Choroid plexus epithelial cell (primary cell): ENCODE measurements at places on chromosomes 4 and X.

GRCh38 chrX:47093248-47093647, 15.0 kb downstream of the RGN start:
- DNase-seq = peak; percentile 67

- DNase-seq = no peak
Observed at GRCh38 chr4:71635139-71635748, 148.6 kb downstream of the GC start.

GRCh38 chr4:7786517-7786916, 153.1 kb downstream of the AFAP1 start:
- DNase-seq = no peak

DNA sequence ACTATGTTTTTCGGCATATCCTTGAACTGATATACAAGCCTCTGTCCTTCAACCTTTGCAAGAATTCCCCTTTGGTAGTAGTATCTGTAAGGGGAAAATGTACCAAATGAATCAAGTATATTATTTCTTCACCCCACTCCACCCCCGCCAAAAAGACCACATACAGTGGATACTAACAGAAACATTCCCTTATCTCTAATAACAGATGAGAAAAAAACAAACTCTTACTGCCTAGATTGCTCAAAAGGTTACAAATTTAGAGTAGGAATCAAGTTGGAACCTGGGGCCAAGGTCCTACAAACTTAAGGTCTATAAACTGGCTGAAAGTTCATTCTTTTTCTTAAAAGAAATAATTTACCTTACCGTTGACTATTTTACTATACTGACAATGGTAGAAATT, 45.0 kb downstream of the NOCT start:
- no peak for DNase-seq

GRCh38 chr4:168720396-168720900, 223.6 kb downstream of the PALLD start:
- DNase-seq = no peak

DNA sequence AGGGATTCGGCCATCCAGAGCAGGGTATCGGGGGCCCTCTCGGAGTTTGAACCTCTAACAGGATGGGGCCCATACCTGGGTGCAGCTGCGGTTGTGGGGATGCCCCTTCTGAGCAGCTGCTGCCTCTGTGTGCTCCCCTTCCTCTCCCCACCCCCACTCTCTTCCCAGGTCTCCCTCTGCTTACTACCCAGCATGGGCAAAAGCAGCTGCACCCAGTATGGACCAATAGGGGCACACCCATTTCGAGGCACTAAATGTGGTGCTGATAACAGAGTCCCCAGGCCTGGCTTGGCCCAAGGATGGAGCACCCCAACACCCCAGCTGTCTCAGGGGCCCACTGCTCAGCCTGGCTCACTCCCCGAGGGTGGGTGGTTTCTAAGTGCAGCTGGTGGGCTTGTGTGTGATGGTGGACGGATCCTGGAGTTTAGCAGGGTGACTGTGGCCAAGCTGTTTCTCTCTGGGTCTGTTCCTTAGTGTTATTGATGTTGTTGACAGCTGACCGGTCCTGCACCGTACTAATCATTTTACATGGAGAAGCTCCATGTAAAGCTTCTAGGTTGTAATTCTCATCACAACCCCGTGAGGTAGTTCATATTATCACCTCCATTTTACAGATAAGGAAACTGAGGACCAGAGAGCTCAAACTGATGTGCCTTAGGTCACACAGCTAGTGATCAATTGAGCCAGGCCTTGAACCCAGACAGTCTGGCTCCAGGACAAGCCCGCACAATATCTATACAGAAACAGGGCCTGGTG, 13.1 kb upstream of the KIAA0232 start:
- no peak for DNase-seq

DNA sequence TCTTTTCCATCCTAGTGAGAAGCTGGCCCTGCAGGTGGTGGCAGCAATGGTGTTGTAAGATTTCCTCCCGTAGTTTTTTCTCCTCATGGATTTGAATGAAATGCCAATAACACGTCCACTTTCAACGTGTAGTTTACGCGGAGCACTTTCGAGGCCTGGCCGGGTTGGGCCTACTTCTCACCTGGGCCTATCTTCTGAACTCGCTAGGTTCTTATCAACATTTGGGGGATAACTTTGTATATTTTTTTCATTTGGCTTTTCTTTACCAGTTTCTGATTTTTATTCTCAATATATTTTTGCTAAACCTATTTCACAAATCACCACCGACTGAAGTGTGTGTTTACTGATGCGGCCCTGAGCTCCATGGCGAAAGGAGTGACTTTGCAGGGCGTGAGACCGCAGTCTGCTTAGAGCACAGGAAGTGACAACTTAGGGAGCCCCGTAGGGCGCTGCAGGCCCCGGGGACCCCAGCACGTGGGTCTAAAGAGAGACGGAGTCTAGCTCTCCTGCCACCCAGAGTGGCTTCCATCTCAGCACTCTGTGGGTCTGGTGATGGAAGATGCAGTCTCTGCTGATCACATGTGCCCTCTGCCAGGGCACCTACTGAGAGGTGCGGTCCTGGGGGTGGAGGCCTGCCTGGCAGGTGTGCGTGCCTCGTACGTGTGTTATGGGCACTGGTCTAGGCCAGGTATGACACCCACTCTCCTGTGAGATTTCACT, 29.1 kb downstream of the NELFA start:
- DNase-seq = no peak

GRCh38 chr4:26474551-26474950, 15.7 kb downstream of the CCKAR start:
- DNase-seq = no peak

DNA sequence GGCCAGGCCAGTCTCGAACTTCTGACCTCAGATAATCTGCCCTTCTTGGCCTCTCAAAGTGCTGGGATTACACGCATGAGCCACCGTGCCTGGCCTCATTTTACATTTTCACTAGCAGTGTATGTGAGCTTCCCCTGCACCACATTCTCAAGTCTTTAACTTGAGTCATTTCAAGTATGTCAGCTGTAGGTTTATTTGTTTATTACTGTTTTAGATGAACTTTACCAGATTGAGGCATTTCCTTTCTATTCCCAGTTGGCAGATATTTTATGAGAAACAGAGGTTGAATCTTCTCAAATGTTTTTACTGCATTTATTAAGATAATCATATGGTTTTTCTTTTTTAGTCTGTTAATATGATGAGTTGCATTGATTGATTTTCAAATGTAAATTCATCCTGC, 114.6 kb upstream of the SH3RF1 start:
- peak; percentile 60 for DNase-seq

GRCh38 chr4:43757147-43757546, 691.5 kb downstream of the KCTD8 start:
- DNase-seq = peak; percentile 2

GRCh38 chr4:140344101-140344500, 29.3 kb upstream of the SCOC start:
- peak; percentile 34 for DNase-seq

GRCh38 chr4:142909908-142910307, 63.8 kb upstream of the INPP4B start:
- DNase-seq = no peak

- DNase-seq = peak; percentile 46
Observed at GRCh38 chr4:84579403-84579776, 3.5 kb upstream of the CDS1 start.

DNA sequence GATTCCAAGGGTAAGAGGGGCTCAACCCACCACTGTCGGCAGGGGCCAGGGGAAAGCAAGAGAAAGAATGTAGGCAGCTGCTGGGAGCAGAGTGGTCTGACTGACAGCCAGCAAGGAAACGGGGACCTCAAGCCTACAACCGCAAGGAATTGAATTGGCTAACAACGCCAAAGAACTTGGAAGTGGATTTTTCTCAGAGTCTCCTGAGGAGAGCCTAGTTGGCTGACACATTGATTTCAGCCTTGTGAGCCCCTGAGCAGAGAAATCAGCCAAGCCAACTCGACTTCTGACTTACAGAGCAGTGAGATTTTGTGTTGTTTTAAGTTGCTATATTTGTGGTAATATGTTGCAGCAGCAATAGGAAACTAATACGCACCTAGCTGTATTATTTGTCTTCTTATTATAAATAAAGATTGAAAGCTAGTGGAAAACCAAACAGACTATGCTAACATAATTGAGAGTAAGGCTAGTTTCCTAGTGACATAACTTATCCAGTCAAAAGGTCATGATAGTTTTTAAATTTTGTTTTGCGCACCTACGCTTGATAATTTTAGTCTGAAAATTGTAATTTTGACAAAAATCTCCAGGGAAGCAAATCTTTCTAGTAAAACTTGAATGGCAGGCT, 145.8 kb upstream of the HCCS start:
- no peak for DNase-seq

GRCh38 chrX:130039847-130040246, 57.4 kb downstream of the BCORL1 start:
- peak; percentile 37 for DNase-seq

DNA sequence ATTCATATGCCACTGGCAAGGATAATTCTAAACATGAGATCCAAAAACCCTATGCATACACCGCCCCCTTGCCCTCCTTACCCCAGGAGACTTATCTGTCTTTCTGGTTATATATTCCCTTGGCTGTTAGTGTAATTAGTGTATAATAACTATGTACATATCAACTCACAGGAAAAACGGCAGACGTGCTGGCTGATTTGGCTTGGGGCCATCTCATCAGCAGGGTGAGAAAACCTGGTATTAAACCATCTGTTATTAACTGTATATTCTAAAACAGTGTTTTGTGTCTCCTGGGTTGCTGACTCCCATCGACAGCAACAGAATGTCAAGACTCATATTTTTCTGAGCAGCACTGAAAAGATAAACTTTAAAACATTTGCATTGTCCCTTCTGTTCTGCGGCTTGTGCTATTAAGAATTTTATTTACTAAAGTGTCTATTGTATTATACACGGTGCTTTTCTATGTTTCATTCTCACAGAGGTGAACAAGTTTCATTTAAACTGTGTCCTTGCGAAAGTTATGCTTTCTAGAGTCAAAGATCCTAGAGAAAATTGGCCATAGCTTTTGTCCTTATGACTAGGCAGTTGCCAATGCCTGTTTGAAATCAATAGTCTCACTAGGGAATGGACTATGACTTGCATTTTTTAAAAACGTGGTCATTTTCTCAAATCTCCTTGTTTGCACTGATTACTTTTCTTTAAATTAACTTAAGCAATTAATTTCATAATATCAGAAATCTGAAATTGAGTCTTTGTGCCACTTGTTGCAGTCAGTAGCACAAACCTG, 211.5 kb upstream of the MID1 start:
- DNase-seq = no peak

GRCh38 chrX:13932416-13932815, 97.3 kb downstream of the GEMIN8 start:
- DNase-seq = no peak

- DNase-seq = no peak
Observed at GRCh38 chr4:115675719-115676118, 562.3 kb upstream of the NDST4 start.

GRCh38 chr4:188016754-188017153, 21.2 kb downstream of the ZFP42 start:
- DNase-seq = no peak

DNA sequence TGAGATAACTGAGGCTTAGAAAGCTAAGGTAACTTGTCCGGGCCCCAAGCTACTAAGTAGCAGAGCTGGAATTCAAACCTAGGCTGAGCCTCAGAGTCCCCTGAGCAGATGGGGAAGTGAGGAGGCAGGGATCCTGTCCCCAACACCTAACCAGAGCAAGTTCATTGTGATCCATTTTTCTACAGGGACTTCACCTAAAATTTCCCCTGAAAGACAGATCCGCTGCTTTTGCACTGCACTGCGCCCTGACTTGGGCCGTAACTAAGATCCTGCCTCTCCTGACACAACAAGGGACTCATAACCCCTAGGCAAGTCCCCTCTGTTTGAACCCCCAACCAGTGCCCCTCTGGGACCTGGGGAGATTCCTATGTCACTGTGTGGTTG, 25.6 kb upstream of the MTM1 start:
- no peak for DNase-seq

- peak; percentile 49 for DNase-seq
Observed at GRCh38 chr4:99723612-99724011, 66.0 kb upstream of the C4orf54 start.

DNA sequence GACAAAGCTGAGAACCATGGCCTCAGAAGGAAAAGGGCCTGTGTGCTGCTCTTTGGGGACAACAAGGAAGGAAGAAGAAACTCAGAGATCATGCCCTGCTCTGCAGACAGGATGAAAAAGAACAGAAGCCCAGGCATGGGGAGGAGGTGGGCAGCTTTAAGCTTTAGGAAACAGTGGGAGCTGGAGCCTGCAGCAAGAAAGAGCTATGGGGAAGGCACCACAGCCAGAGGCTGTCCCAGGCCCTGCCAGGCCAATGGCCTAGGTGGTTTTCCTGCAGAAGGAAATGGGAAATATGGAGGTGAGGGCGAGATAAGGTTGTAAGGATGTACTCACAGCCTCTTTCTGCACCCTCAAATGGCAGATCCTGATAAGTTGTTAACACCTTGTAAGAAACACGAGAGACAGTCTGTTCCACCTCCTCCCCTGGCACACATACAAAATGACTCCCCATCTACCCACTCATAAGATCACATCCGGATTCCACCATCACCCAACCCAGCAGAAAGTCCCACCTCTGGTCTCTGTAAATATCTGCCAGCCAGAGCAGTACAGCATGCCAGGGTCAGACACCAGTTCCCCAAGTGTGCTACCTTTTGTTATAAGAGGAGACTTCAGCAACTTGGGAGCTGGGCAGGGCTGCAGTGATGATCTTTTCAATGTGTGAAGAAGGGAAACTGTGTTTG, 105.2 kb downstream of the RTL5 start:
- no peak for DNase-seq

DNA sequence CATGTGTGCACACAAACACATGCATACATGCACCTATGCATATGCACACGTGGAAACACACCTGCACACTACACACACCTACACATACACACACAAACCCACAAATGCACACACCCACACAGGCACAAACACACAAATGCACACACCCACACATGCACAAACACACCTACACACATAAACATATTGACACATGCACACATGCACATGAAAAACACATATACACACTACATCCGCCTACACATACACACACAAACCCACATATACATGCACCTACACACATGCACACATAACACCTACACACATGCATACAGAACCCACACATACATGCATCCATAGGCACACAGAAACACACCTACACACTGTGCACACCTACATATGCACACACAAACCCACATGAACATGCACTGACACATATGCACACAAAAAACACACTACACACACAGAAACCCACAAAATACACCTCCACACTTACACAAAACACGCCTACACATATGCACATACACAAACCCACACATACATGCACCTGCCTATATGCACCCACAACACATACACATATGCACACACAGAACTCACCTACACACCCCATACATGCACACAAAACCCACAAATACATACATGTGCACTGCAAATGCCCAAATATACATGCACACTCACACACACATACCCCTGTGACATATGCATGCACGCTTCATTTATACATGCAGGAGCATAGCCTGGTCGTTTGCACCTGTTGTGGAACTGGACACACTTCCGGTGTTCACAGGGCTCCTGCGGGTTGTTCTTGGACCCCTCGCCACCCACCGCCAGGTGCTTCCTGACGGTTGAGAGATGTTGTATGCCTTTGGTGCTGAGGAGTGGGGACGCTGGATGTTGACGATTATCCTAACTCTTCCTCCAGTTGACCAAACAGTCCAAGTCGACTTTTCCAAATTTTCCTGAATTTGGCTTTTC, 22.1 kb downstream of the CD99 start:
- DNase-seq = no peak
